ENCODE measurements at places on chromosomes 2 and 18. TPM values are rescaled to one million over a fixed set of nuclear protein-coding genes. Genes with fewer than 3 reads are reported as not detected.
A peak's percentile ranks its signal among the peaks of the same experiment; 100 is the strongest.

The TXNDC2 gene
- polyA plus RNA-seq: not detected

The CERKL gene
- polyA plus RNA-seq: 16.9 TPM

The DPY30 gene
- polyA plus RNA-seq: 64.2 TPM

The SIGLEC15 gene
- 0.52 TPM for polyA plus RNA-seq

GRCh38 chr2:216739035-216739434 lies 43.7 kb upstream of the IGFBP5 start:
- DNase-seq: no peak

DNA sequence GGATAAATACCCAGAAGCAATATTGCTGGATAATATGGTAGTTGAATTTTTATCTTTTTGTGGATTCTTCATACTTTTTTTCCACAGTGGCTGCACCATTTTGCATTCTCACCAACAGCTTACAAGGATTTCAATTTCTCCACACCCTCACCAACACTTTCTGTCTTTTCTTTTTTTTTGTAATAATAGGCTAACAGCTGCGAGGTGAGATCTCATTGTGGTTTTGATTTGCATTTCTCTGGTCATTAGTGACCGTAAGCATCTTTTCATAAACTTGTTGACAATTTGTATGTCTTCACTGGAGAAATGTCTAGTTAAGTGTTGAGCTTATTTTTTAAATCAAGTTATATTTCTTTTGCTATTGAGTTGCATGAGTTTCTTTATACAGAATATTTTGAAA lies 17.6 kb upstream of the SLC9A2 start:
- no peak for DNase-seq

DNA sequence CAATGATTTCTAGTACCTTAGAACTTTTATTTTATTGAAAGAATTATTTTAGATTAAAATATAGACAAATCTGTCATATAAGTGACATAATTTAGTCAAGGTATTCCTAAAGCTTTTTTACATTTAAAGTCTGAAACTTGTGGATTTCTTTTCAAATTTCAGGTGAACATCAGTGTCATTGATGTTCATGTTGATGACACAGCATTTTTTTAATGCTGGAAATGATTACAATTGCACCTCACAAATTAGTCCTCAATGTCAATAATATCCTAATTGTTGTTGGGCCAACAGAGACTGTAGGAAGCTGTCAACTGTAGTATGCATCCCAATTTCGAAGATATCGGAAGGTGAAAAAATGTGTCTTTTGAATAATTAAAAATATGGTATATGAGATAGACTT lies 214.4 kb upstream of the ARL4C start:
- no peak for DNase-seq

- DNase-seq: no peak
These were observed 202.9 kb upstream of the TNP1 start for GRCh38 chr2:217062768-217063167.

DNA sequence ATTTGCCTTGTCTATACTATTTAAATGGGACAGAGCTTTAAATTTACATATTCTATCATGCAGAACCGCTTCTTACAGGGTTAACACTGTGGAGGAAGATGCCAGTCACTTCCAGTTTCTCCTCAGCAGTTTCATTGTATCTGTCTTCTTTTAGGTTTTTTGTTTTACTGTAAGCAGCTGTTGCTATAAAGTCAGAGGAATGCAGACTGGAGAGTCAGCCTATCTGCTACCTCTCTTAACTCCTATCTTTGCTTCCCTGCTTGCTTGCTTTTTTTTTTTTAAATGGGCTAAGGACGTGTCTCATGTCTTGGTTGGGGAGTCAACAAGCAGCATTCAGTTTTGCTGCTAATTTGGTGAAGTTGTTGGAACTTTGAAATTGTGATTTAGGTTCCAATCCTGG lies 8.9 kb downstream of the EPC2 start:
- no peak for DNase-seq

DNA sequence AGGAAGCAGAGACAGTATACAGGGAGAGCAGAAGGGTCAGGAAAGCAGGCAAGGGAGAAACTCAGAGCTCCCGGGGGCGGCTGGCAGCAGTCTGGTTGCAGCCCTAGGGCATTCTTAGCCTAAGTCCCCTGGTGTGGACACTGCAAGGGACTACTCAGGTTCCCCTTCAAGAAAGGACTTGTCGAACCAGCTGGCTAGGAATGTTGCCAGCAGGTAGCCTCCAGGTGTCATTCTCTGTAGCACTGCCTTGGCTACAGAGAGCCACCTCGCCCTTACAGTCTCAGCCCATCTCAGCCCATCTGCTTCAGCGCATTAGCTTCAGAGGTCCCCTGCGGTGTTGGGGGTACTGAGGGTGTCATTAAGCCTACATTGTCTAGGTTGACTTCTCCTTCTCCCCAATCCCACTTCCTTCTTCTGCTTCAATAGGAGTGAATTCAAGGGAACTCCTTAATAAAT lies 11.3 kb upstream of the TMSB10 start:
- no peak for DNase-seq

DNA sequence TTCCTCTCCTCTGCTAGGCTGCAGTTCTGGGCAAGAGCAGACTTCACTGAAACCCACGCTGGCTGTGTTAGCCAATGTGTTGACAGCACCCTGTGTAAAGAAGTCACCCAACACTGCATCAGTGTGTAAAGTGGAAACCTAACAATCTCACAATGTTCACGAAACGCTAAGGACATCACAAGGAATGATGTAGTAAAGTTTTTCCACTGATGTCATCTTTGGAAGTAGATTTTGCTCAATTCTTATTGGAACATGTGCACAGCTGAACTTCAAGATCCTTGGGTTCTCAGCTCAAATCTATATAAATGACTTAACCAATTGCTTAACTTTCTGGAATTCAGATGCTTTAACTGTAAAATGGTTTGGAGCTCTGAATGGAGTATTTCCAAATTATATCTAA lies 1112.5 kb downstream of the TSN start:
- DNase-seq: no peak

DNA sequence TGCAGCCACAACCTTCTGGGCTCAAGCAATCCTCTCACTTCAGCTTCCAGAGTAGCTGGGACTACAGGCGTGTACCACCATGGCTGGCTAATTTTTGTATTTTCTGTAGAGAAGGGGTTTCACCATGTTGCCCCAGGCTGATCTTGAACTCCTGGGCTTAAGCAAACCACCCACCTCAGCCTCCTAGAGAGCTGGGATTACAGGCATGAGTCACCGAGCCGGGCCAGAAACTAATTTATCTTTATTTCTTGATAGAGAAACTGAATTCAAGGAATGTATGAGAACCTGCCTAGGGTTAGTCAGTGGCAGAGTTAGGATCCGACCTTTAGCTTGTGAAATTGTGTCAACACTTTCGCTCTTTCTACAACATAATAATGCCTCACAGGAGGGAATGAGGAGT lies 19.3 kb upstream of the ITGAV start:
- no peak for DNase-seq

- no peak for DNase-seq
These were observed 6.6 kb downstream of the ERFE start for GRCh38 chr2:238165288-238165921.

DNA sequence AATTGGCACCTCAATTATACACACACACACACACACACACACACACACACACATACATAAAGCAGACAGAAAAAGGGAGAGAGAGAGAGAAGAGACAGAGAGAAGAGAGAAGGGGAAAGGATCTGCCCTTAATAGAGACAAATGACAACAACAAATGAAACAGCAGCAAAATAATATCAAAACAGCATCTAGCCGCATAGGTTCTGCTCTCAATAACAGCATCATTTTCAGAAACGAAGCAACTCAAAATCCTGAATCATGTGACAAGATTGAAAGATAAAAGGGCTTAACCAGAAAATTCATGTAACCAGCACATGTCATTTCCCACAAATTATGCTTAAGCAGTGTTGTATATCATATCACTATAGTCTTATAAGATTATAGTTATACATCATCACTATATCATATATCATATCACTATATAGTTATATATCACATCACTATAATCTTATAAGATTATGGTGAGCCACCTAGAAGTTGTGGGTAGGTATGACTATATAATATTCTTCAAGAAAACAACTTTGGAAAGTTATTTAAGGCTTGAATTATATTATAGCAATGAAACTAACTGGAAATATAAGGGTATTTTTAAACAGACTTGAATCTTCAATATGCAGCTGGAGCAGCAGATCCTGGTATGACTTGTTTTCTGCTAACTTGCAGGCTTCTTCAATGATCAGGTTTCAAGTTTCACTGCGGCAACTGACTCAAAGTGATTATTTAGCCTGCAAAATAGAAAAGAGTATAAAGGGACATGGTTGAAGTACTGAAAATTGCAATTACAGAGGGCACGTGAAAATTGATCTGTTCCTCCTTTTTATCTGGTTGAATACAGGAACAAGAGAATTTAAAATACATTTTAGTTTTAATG lies 16.1 kb upstream of the VPS54 start:
- no peak for DNase-seq

DNA sequence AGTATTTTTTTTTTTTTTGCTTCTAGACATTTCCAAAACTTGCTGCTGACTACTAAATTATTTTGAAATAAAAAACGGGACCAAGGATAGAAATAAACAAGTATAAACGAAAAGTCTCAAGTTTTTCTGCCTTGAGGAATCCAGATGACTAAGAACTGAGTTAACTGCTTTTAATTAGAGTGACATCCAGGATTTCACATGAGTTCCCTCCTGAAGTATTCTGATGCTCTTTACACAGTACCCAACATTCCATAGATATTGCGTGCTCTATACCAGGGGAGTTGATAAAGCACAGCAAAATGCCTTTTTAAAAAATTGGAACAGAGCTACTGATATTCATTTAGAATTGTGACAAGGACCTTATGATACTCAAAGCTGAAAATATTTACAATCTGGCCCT lies 618.0 kb downstream of the CCDC85A start:
- no peak for DNase-seq

GRCh38 chr2:72965770-72966450 lies 48.6 kb downstream of the EMX1 start:
- DNase-seq: no peak

- peak; percentile 54 for DNase-seq
These were observed 122.8 kb downstream of the LYPD1 start for GRCh38 chr2:132547090-132547687.

DNA sequence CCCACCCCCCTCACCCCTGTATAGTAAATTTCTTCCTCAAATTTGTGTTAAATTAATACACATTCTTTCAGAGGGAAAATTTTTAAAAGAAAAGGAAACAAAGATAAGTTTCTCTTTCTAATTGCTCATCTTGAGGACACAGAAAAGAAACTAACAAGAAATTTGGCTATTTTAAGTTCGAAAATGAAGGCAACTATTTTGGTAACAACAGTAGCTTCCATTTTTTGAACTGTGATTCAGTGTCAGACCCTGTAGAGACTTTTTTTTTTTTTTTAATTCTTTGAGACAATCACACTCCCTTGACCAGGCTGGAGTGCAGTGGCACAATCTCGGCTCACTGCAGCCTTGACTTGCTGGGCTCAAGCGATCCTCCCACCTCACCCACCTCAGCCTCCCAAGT lies 194.9 kb downstream of the SS18 start:
- DNase-seq: no peak

- DNase-seq: no peak
These were observed 47.1 kb downstream of the SPTBN1 start for GRCh38 chr2:54503192-54503591.
